ENCODE measurements at places on chromosomes 12 and 14. TPM values are rescaled to one million over a fixed set of nuclear protein-coding genes. Genes with fewer than 3 reads are reported as not detected.

SERPINA9 gene
- 2.0 TPM for total RNA-seq

NOVA1 gene
- 35.1 TPM for total RNA-seq

DNA sequence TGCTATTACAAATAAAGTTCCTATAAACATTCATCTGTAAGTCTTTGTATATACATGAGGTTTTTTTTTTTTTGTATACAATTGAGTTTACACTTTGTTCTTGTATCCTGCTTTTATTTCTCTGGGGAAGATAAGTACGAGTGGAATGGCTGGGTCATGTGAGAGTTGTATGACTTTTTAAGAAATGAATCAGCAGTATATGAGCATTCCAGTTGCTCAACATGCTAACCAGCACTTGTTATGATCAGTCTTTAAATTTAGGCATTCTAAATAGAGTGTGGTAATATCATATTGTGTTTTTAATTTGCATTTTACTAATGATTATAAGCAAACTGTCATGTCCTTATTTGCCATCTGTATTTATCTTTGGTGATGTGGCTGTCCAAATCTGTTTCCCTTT lies 44.7 kb upstream of the AMIGO2 start:
- H3K27ac ChIP-seq, result no peak overlapping the region
- no peaks in the 10 kb centered on the region for H3K27me3 ChIP-seq
- DNase-seq, result no peak
- no peak overlapping the region for H3K4me3 ChIP-seq

- no peak for DNase-seq
- H3K4me1 ChIP-seq, result peaks cover 31% of the 10 kb centered on the region
- H3K4me3 ChIP-seq, result no peak overlapping the region
- H3K27me3 ChIP-seq, result no peaks in the 10 kb centered on the region
- H3K36me3 ChIP-seq, result no peaks in the 10 kb centered on the region
Observed at GRCh38 chr12:89346741-89347324, 5.5 kb downstream of the DUSP6 start.

DNA sequence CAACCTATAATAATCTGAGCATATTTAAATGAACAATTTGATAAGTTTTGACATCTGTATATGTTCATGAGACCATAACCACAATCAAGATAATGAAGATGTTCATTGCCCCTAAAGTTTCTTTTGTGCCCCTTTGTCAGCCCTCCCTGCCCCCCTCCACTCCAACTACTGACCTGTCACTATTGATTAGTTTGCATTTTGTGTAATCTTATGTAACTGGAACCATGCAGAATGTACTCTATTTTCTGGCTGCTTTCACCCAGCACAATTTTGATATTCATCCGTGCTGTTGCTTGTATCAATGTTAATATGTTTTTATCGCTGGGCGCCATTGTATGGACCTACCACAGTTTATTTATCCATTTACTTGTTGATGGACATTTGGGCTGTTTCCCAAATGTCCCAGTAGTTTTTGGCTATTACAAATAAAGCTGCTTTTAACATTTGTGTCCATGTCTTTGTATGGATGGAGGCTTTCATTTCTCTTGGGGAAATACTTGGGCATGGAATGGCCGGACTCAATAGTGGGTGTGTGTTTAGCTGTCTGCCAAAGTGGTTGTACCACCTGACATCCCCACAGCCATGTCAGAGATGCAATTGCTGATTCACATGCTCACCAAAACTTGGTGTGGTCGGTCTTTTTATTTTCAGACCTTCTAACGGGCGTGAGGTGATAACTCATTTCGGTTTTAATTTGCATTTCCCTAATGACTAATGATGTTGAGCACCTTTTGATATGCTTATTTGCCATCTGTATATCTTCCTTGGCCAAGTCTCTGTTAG lies 38.9 kb downstream of the EML1 start:
- no peaks in the 10 kb centered on the region for H3K36me3 ChIP-seq
- H3K4me3 ChIP-seq, result no peak overlapping the region
- no peak for DNase-seq
- no peaks in the 10 kb centered on the region for H3K27me3 ChIP-seq
- no peak overlapping the region for H3K27ac ChIP-seq

DNA sequence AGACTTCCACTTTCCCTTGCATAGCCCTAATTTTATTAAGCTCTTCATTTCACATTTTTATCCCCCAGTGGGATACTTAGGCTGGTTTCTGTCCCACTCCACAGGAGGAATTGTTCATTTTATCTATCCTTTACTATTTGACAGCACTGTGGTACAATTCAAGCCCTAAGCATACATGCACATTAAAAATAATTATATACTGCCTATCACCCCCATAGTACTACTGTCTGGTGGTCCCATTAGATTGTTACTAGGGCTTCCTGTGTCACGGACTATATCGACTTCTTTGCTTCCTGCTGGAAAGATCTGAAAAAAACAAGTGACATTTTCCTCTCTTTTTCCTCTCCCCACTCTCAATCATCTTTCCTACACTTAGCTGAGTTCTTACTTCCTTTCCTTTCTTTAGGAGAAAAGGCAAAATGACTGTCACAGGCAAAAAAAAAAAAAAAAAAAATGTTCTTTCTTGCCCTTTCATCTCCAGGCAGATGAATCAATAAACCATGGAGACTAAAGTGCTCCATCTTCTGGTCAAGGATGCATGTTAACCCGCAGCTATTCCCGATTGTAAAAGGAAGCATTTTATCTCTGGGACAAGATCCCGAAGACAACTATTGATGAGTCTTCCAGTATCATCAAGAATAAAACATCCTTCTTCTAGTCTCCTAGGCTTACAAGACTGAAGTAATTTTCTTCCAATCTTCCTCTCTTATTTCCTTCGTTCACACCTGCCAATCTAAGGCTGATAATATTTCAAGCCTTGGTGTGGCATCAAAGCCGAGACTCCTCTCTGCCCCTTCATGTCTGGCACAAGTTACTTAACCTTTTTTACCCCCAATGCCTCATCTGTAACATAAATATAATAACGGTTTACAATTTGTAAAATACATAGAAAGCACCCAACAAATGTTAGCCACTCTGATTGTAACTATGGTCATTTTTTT lies 94.4 kb upstream of the PLEKHG7 start:
- H3K27me3 ChIP-seq, result no peaks in the 10 kb centered on the region
- H3K27ac ChIP-seq, result no peak overlapping the region
- DNase-seq, result no peak
- H3K36me3 ChIP-seq, result no peaks in the 10 kb centered on the region
- H3K4me3 ChIP-seq, result no peak overlapping the region

DNA sequence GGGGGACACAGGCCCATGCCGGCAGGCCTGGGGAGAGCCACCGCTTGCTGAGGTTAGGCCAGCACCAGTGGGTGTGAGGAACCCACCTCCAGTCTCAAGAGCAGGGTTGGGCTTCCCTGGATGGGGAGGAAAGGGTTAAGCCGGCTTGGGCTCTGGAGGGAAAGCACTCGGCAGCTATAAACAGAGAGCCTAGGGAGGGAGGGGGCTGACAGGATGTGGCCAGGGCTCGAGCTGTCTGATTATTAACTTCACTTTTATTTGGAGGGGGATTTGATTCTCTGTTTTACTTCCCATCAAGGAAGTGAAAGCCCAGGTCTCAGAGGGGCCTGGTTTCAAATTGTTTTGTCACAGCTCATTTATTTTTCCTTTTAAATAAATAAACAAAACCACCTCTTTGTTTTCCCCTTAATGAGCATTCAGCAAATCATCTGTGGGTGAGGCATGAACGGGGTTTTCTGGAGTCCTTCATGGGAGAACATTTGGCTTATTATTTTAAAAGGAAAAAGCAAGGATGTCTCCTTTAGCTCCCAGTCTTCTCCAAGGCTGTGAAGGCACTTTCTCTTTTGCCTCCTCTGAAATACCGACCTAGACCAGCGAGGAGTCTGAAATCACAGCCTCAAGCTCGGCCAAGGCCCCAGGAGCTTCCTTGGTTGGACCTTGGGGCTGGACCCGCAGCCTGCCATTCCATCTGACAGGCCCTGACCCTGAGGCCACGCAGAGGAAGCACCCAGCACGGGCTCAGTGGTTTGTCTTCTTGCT lies 21.9 kb upstream of the ZFP36L1 start:
- H3K36me3 ChIP-seq, result no peaks in the 10 kb centered on the region
- H3K4me1 ChIP-seq, result peaks cover 58% of the 10 kb centered on the region
- H3K27me3 ChIP-seq, result no peaks in the 10 kb centered on the region
- H3K4me3 ChIP-seq, result peak overlapping the region; percentile 40

DNA sequence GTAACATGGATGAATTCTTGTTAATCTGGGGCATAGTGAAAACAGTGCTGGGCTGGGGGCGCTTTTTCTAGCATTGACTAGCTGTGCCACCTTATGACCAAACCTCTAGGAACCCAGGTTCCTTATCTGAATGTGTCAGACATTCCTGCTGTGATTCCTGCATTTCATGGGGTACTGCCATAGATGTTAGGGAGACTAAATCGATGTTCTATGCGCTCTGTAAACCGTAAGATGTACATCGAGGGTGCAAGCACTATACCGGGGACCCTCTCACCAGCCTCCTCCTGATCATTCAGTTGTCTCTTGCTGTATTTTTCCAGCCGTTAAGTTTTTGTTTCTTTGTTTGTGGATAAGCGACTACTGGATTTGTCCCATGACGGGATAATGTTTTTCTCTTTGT lies 170.9 kb upstream of the PARP11 start:
- no peaks in the 10 kb centered on the region for H3K27me3 ChIP-seq
- no peak overlapping the region for H3K27ac ChIP-seq
- no peaks in the 10 kb centered on the region for H3K36me3 ChIP-seq

Measured in vagina (tissue), 2 donors.